Stimulated activated CD8-positive, alpha-beta memory T cell treated with anti-CD3 and anti-CD28 coated beads, Interleukin-15, amount 100 ng/mL, for 48 hours (primary cell): ENCODE measurements at places on chromosomes 11 and 22.

DNA sequence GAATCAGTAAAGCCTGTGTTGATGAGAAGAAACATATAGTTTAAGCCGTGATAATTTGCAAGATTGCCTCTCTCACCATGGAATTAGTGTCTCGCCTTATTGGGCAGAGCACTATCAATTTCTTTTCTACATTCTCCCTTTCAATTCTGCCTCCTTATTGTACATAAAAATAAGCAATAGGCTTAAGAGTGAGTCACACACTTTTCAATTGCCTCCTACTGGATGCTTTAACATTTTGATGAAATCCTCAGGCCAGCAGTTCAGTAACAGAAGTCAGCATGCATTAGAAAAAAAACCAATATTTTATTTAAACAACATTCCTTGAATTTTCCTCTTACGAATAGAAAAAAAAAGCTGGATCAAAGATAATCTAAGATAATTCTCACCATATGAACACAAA, 33.8 kb upstream of the VWA5A start:
- DNase-seq: no peak

DNA sequence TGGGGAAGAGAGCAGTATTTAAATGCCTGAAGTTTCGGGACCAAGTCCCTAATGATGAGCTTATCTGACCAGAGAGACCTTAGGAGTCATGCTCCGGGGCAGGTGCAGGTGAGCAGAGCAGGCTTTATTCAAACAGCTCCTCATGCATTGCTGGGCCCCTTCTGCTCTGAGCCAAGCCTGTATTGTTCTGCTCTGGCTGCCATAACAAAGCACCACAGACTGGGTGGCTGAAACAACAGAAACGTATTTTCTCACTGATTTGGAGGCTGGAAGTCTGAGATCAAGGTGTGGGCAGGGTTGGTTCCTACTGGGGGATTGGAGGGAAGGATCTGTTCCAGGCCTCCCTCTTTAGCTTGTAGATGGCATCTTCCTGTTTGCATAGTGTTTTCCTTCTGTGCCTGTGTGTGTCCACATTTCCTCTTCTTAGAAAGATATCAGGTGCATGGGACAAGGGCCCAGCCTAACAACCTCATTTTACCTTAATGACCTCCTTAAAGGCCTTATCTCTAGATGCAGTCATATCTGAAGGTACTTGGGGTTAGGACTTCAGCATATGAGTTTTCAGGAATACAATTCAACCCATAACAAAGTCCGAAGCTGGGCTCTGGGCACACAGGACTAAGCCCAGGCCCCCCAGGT, 97.1 kb upstream of the PARVA start:
- DNase-seq: no peak

GRCh38 chr11:97756571-97757335, 1264.0 kb upstream of the CNTN5 start:
- no peak for DNase-seq

- DNase-seq: peak; percentile 94
Measured at GRCh38 chr11:777288-778255, at the start of gene GATD1. Gene GATD1, minus strand, starts transcription at chr11:777487. Its CDS starts 25 bp downstream, at chr11:777462.

- DNase-seq: no peak
Measured at GRCh38 chr22:39851606-39852315, 41.8 kb downstream of the ENTHD1 start.

DNA sequence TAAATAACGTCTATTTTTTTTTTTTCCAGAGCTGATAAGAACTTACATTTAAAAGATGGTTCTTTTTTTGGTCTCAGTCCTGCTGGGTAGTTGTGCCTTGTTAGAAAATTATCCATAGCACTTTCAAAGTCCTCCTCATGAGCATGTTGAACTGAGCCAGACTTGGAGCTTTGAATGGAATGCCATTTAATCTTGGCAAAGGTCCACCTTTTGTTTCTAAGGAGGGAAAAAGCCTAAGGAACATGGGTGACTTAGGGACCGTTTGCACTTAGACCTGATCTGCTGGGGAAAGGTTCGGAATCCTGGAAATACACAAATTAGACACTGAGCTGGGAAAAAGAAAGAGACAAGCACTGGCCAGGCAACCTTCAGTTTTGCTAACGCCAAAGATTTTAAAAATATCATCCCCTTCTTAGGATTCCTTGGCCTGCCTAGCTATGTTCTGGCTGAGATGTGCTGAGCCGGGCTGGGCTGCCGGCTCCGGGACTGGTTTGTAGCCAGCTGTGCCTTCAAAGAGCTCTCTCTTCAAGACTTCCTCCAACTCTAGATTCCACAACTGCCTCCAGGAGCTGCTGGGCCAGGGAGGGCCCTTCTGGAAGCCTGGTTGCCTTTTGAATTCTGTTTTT, 67.4 kb downstream of the ENDOD1 start:
- no peak for DNase-seq

- no peak for DNase-seq
Measured at GRCh38 chr11:86783661-86784060, 16.7 kb upstream of the PRSS23 start.

- no peak for DNase-seq
Measured at GRCh38 chr22:27045103-27045947, 387.9 kb downstream of the MIAT start.

DNA sequence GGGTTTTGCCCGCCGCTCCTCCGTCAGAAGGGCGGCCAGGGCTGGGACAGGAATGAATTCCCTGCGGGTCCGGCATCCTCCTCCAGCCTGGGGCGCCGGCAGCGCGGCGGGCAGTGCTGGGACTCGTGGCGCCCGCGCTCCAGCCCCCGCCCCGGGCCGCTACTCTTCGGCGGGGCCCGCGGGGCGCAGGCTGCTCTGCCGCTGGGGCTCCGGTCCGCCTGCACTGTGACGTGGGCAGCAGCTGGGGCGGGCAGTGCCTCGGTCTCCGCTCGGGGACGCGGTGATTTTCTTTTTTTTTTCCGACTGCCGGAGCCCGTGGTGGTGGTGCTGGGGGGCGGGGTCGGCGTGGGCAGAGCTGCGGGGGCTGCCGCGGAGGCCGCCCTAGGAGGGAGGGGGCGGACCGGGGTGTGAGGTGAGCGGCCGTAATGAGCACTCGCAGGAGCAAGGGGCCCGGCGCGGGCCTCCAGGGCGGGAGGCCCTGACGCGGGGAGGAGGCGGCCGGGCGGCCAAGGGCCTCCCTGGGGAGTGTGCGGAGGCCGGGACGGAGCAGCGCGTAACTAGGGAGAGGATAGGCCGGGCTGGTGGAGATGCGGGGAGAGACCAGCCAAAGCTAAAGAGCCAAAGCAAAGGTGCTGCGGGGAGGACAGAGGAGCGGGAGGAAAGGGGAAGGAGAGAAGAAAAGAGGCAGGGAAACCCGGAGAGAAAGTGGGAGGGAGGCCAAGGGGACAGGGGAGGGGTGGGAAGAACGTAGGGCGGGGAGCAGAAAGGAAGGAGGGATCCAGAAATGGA, 73.3 kb upstream of the ZBED5 start:
- DNase-seq: peak; percentile 13
